ENCODE measurements at places on chromosomes 1 and 21.

GRCh38 chr1:186511761-186512637 is 51.1 kb upstream of the PDC start:
- no peak for DNase-seq

GRCh38 chr21:17784180-17784598 is 35.0 kb downstream of the C21orf91 start:
- DNase-seq: no peak

DNA sequence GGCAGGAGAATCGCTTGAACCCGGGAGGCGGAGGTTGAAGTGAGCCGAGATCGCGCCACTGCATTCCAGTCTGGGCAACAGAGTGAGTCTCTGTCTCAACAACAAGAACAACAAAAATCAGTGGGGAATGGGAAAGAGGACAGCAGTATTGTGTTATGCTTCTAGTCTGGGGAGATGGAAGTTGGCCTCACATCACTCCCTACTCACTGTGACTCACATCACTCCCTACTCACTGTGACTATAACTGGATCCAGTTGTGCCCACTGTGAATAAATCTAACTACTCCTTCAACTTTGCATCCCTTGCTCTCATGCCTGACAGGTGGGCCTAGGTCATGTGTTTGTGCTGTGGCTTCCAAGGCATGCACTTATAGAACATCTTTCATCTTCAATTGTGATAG is 285.4 kb upstream of the USP24 start:
- DNase-seq: no peak

- DNase-seq: no peak
Measured at GRCh38 chr1:159055181-159055641, 21.4 kb downstream of the AIM2 start.

DNA sequence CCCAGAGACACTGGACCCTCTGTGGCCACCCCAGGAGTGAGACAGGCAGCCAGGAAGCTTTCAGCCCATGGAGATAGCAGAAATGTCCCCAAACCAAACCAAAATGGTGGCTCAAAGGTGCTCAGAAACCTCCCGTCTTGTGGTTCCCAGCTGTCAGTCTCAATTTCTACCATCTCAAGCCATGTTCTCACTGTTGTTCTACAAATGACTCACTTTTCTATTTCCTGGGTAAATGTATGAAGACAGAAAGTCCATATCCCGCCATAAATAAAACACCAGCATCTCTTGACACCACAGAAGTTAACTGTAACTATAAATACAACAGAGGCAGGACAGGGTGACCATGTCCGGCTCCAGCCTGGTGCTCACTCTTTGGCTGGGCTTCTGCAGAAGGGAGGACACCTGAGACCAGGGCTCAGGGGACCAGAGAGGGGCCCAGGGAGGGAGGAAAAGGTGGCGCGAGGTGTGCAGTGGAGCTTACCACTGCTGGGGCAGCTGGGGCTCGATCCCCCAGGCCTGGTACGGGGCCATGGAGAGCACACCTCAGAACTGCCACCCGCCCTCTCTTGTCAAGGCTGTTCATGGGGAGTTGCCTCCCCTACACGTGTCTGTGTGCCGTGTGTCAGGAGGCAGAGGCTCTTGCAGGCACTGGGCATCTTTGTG is 43.6 kb downstream of the EPHB2 start:
- peak; percentile 17 for DNase-seq
